Esophagus mucosa (tissue), 1 donor: ENCODE measurements at places on chromosomes 3 and 15. TPM values are rescaled to one million over a fixed set of nuclear protein-coding genes. Genes with fewer than 3 reads are reported as not detected.

GRCh38 chr3:117120014-117120413, 410.4 kb downstream of the TUSC7 start:
- no peak for ATAC-seq

- ATAC-seq: peak; percentile 78
Observed at GRCh38 chr15:41801850-41802455, 25.9 kb upstream of the JMJD7 start.

DNA sequence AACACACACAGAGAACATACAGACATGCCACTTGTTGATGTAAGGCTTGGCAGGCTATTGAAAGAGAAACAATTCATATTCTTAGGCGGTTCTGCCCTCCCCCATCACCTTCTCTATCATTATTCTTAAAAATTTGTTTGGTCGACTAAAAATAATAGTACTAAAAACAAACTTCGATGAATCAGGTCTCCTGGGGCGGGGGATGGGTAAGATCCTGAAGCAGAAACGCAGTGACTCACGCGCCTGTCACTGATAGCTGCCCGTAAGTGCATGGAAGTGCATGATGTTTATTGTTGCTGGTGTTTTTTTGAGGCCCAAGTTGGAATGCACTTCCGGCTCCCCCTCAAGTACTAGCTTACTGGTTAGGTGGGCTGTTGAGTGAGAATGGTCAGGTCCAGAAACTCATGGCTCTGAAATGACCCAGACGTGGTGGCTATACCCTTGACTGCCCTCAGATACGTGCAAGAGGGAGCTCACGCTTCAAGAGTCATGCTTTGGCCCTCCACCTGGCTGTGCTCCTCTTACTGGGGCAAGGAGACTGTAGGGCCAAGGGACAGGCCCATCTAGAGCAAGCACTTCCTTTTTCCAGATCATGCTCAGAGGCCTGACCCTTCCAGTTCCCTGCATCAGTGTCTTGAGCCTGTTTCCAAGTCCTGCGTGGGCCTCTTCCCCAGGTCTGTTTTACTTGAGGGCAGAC, 10.9 kb downstream of the SMAD3 start:
- ATAC-seq: peak; percentile 66

GRCh38 chr15:40958723-40959122, 5.5 kb downstream of the CHAC1 start:
- ATAC-seq: no peak

DNA sequence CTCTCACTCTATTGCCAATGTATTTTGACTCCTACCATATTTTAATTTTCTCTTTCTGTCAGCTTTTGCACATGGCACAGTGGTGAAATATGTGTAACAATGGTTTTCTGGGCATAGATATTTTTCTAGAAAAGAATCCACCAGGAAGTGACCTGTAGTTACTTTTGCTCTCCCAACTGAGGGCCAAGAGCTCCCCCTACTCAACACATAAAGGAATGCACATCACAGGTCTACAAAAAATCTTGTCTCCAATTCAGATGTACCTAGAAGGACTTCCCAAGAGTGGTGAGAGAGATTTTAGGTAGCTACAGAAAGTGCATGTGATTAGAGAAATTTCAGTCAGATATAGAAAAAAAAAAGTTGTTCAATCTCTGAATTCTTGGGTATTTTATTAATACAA, 15.6 kb downstream of the CPA3 start:
- no peak for ATAC-seq

- no peak for ATAC-seq
Observed at GRCh38 chr3:95218484-95218883, 1155.6 kb downstream of the NSUN3 start.

GRCh38 chr3:23175341-23176083, 27.6 kb upstream of the UBE2E2 start:
- ATAC-seq: peak; percentile 62

DNA sequence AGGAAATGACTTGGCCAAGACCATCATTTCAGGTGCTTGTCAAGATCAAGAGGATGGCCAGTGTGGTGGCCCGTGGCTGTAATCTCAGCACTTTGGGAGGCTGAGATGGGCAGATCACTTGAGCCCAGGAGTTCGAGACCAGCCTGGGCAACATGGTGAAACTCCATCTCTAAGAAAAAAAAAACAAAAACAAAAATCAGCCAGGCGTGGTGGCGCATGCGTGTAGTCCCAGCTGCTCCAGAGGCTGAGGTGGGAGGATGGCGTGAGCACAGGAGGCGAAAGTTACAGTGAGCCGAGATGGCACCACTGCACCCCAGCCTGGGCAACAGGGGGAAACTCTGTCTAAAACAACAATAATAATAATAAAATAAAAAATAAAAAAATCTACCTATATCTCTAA, 15.0 kb downstream of the CRABP1 start:
- no peak for ATAC-seq

GRCh38 chr3:11611341-11611799, 32.3 kb downstream of the VGLL4 start:
- ATAC-seq: no peak

- peak; percentile 39 for ATAC-seq
Observed at GRCh38 chr15:31256378-31257265, 70.0 kb upstream of the KLF13 start.

GRCh38 chr3:72196377-72196929, 411.5 kb upstream of the PROK2 start:
- ATAC-seq: no peak

GRCh38 chr15:48112242-48112641, 8.5 kb upstream of the SLC24A5 start:
- ATAC-seq: no peak

GRCh38 chr3:116051586-116051985, 393.7 kb downstream of the LSAMP start:
- no peak for ATAC-seq

GRCh38 chr3:58041826-58042324, 33.7 kb downstream of the FLNB start:
- ATAC-seq: no peak

GRCh38 chr3:124276539-124277143, 284.7 kb upstream of the ROPN1 start:
- no peak for ATAC-seq

DNA sequence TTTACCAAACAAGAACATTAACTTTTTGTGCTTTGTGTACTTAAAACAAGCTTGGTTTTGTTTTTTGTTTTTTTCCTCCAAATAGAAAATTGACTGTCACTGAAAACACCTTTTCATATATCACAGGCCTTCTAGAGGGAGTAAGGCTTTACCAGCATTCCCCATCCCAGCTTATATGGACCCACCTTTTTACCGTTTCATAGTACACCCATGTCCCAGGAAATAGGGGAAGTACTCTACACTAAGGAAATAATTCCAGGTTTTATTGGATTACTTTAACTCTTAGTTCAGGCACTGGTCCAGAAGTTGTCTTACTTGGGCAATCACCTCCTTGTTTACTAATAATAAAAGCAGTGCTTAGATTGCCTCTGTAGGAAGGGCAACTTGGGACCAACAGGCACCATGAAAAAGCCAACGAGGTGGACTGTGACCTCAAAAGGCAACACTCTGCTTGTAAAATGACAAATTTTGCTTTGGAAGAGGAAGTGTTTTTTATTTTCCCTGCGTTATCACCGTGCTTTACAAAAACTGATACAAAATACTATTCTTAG, 26.2 kb downstream of the HMG20A start:
- no peak for ATAC-seq

DNA sequence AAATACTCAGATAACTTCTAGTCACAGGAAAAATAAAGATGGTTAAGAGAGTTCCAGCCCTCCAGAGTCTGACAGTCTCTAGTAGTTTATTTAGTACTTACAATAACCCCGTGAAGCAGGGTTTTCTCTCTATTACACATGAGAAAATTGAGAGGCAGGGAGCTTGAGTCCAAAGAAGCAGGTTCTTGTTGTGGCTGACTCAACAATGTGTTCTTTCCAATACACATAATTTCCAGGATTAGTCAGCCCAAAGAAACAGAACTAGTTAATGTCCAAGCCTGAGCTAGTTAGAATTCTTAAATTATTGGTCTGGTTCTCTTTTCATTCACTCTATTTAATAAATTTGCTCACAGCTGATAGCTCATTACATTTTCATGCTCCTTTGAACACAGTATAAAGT, 49.9 kb downstream of the ALDH1A2 start:
- ATAC-seq: no peak

DNA sequence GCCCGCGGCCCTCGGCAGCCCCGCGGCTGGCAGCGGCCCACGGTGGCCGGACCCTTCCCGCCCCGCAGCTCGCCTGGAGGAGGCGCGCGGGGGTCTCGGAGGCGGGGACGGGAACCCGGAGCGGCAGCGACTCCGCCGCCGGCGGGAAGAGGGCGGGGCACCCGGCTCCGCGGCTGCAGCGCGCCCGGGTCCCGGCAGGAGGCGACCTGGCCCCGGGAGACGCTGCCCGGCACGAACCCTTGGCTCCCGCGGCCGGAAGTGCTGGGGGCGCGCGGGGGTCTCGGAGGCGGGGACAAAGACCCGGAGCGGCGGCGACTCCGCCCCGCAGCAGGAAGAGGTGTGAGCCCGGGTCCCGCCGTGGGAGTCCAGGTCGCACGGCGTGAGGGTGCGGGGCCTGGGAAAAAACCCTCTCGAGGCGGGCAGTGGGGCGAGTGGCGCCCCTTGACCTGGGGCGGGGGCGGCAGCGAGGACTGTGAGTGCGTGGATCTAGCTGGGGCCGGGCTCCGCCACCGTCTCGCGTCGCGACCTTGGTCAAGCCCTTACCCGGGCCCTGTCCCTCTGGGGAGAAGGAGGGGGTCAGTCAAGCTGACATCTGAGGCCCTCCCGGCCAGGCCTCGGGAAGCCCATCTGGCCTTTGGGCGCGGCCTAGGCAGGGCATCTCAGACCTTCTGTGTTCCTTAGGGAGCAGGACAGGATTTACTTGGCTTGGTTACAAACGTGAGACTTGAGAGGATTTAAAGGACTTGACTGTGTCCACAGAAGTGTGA, at the start of gene CIB2:
CIB2 (minus strand) TSS at position 151 of the 767 bp plus-strand sequence. CDS start 230 bp downstream, outside the sequence.
- ATAC-seq: peak; percentile 68

DNA sequence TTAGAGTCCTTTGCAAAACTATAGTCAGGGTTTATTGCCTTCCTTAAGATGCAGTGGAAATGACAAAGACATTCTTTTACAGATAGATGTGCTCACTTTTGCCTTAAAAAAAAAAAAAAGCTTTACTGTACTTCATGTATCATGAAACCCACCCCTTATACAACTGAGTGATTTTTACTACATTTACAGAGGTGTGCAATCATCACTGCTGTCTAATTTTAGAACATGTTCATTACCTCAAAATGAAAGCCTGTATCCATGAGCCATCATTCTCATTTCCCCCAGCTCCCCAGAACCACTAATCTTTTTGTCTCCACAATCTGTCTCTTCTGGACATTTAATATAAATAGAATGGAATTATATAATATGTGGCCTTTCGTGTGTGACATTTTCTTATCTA, 111.9 kb downstream of the NR1I2 start:
- no peak for ATAC-seq

- ATAC-seq: no peak
Observed at GRCh38 chr3:34312684-34313083, 514.3 kb downstream of the PDCD6IP start.

DNA sequence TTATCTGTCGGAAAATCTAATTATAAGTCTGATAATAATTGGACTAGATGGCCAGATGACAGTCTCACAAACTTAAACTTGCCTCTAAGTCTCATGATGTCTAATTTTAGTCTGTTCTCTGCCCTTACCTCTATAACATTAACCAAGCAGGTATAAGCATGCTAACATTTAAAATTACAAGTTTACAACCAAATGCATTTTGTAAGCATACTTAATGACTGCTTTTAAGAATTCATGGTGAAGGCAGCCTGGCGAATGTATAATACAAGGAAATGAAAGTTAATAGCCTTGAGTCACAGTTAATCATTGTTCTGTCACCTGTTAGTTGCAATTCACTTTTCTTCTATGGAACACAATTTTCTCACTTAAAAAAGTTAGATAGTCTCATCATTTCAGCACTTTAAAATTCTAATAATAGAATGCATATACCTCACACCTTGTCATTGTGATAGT, 16.5 kb downstream of the BCHE start:
- ATAC-seq: no peak

- no peak for ATAC-seq
Observed at GRCh38 chr15:50128266-50128665, 9.2 kb upstream of the ATP8B4 start.

GRCh38 chr15:38463893-38464292, 10.0 kb downstream of the FAM98B start:
- ATAC-seq: no peak

GRCh38 chr15:31259562-31260252, 66.9 kb upstream of the KLF13 start:
- no peak for ATAC-seq

DNA sequence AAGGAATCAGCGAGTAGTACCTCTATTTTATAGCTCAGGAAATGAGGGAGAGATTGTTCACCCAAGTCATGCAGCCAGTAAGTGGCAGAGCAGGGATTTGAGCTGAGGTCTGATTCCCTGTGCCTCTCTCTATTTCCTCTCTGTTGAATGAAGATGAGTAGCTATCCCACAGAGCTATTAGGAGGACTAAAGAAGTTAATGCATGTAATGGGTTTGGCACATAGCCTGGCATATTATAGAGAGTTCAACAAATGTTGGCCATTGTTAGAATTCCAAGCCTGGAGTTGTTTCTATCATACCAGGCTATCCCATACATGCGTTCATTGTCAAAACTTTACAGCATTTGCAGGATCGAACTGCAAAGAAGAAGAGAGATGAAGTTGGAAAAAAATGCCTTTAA, 21.8 kb upstream of the KLHL6 start:
- no peak for ATAC-seq

GRCh38 chr3:171809611-171809860, 747 bp downstream of the PLD1 start:
- ATAC-seq: peak; percentile 67

DNA sequence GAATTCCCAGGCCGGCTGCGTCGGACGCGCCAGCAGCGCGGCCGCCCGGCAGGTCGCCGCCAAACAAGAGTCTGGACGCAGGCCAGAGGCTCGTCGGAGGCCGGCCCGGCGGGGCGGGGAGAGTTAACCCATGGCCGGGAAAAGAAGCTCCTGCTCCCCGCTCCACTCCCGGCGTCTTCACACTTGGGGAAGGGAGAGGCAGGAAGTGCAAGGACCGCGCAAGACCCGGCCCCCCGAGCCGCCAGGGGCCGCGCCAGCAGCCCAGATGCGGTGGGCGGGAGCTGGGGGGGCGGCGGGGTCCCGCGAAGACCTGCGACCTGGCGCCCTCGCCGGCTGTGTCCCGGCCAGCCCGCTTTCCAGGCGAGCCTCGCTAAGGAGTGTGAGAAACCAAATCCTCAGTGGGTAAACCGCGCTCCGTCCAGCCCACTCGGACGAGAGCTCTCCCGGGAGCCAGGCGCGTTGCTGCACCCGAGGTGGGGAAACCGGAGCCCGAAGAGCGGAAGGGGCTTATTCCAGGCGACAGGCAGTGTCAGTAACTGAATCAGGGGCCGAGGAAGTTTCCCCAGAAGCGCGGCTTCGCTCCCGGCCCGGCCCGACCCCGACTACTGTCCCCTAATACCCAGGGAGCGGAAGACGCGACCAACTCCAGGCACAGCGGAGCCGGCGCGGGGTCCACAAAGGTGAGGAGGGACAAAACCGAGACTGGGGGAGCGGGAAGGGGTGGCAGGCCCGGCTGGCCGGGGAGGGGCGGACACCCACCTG, 721 bp downstream of the ADAMTS7 start:
- peak; percentile 19 for ATAC-seq

The TEX55 gene
- total RNA-seq: not detected

The RAB11A gene
- 458 TPM for total RNA-seq

The GOLGA6L7 gene
- not detected for total RNA-seq

The PSMD6 gene
- total RNA-seq: 63.8 TPM

The SPRED1 gene
- total RNA-seq: 10.0 TPM

The ZNF619 gene
- 3.6 TPM for total RNA-seq

The PIGZ gene
- total RNA-seq: 3.7 TPM

The ST3GAL6 gene
- 1.1 TPM for total RNA-seq

The LPP gene
- 89.0 TPM for total RNA-seq

The SV2B gene
- total RNA-seq: 0.28 TPM

The NOX5 gene
- total RNA-seq: 0.44 TPM

The NANOGP8 gene
- total RNA-seq: 0.44 TPM

The UBA7 gene
- total RNA-seq: 15.3 TPM

The EDC3 gene
- 21.3 TPM for total RNA-seq
